Eye (tissue), 1 donor: ENCODE measurements at places on chromosomes 12 and 14.

DNA sequence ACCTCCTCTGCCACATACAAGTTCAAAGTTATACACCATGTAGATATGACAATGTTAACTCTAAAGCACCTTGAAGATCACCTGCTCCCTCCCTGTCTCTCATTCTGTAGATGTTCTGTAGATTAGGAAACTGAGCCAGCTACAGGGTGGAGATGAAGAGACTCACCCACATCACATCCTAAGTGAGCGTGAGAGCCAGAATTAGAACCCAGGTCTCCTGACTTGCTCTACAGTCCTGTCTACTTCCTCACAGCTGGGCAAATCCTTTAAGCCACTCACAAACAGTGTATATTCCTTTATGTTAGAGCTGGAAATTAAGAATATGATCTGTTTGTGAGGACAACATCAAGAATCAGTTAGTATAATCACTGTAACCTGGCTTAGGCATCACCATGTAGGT is 1.8 kb downstream of the APPL2 start:
- no peak for DNase-seq

DNA sequence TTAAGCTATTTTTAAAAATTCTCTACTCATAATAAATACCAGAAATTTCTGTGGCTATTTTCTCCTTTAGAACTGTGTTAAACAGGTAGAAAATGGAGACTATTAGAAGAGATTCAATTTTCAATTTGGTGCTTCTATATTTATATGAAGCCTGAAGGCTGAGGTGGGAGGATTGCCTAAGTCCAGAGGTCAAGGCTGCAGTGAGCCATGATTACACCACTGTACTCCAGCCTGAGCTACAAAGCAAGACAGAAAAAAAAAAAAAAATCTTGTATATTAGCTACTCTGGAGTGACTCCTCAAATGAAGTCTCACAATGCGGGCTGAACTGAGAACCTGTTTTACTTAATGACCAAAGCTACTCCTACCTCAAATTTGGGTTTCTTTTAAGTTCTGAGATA is 9.8 kb upstream of the DPF3 start:
- no peak for DNase-seq

DNA sequence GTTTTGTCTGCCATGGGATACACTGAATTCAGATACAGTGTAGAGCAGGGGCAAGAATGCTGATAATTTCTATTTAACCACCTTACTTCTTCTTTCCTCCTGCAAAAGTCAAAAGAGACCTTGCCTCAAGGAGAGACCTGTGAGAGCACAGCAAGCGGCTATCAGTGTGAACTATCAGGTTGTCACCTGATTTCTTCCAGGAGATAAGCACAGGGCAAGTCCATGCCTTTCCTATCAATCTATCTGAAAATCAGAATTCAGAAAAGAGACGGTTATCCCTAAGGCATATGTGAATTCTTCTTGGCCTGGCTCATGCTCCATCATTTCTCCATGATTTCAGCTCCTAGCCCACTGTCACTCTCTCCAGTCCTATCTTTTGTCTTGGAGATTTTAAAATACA is 128.9 kb upstream of the CCND2 start:
- no peak for DNase-seq

GRCh38 chr14:75926431-75927115 is 55.2 kb downstream of the TGFB3 start:
- DNase-seq = no peak
